ENCODE measurements at places on chromosomes 7 and 10.

DNA sequence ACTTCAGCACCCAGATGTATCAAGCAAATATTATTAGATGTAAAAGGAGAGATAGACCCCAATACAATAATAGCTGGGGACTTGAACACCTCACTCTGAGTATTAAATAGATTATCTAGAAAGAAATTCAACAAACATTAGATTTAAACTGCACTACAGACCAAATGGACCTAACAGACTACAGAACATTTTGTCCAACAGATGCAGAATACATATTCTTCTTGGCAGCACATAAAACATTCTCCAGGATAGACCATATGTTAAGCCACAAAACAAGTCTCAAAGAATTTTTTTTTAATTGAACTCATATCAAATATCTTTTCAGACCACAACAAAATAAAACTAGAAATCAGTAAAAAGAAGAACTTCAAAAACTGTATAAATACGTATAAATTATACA, 130.4 kb downstream of the MTERF1 start:
- no peak for DNase-seq

- DNase-seq = no peak
These were observed 8.9 kb downstream of the EEPD1 start for GRCh38 chr7:36161996-36162395.

DNA sequence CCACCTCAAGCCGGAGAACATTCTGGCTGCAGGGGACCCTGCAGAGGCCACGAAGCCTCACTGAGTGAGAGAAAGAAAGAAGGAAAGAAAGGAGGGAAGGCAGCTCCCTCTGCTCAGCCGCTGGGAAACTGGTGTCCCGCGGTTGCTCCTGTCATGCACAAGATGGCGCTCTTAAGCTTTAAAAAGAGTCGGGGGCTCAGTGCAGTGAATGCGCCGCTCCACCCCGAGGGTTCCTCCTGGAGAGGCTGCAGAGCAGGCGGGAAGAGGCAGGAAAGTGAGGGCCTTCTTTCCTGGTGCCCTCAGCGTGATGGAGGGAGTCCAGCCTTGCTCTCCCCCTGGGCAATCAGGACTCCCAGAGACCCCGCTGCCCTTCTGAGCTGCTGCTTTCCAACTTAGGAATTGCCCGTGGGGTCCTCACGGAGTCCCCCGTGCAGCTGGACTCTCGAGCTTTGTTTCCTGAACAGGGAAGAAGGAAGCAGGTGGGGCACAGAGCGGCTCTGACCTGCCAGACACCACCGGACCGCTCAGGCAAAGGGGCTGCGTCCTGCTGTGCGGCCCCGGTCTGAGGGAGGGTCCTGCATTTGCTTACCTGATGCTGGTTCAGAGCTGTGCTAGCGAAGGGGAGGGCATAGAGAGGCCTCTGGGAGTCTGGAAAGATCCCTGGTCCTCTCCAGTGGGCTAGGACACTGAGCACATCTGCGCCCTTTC, 141.9 kb upstream of the MKI67 start:
- no peak for DNase-seq

- no peak for DNase-seq
These were observed 631.9 kb upstream of the FOXK1 start for GRCh38 chr7:4050126-4050660.

- DNase-seq = no peak
These were observed 6.5 kb upstream of the AP5Z1 start for GRCh38 chr7:4768597-4769569.

DNA sequence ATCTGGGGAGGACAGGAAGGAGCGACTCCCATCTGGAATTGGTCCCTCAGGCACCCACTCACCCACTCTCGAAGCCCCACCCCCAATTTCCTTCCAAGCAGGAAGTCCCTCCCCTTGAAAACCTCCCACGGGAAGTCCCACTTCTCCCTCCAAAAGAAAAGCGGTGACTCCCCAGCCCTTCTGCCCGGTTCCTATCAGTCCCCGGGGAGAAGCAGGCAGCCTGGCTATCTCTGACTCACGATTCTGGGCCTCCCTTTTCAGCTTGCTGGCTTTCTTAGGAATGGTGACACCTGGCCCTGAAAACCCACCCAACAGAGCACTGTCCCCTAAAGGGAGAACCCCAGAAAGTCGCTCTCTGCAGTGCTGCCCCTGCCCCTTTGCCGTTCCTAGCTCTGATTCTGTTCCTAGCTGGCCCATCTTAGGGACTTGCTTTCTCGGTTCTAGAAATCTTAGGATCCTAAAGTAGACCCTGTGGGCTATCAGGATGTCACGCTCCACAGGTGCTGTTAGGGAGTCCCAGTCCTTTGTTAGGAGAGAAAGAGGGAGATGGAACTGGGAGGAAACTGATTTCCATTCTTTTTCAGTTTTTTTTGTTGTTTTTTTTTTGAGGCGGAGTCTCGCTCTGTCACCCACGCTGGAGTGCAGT, 6.0 kb downstream of the TSC22D4 start:
- no peak for DNase-seq

- DNase-seq = no peak
These were observed 68.3 kb downstream of the HYCC1 start for GRCh38 chr7:22945584-22945983.

DNA sequence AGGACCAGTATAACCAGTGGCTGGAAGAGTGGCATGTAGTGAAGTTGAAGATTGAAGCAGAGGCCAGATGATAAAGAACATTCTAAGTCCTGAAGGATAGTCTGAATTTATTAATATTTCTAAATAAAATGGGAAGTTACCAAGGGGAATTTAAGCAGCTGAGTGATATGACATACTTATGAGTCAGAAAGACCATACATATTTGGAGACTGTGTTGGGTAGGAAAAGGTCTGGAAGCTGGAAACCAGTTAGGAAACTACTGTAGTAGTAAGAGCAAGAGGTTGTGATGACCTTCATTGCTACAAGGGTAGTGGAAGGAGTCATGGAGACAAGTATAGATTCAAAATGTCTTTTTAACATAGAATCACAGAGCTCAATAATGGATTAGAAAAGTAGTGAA, 752.3 kb downstream of the SUGCT start:
- no peak for DNase-seq

- DNase-seq = no peak
These were observed 25.4 kb downstream of the SH3PXD2A start for GRCh38 chr10:103829838-103830465.

DNA sequence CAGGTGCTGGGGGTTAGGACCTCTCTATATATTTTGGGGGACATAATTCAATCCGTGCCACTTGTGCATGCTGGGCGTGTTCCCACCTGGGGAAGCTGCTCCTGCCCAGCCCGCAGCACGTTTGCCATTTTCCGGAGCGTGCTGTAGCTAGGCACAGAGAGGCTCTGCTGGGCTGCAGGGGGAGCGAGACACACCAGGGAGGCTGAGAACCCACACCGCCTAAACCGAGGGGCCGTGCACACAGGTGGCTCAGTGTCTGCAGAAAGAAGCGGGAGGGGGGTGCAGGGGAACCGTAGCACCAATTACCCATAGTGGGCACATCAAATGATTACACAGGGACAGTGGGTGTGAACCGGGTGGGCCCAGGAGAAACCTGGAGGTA, 27.0 kb downstream of the PRKAG2 start:
- no peak for DNase-seq

DNA sequence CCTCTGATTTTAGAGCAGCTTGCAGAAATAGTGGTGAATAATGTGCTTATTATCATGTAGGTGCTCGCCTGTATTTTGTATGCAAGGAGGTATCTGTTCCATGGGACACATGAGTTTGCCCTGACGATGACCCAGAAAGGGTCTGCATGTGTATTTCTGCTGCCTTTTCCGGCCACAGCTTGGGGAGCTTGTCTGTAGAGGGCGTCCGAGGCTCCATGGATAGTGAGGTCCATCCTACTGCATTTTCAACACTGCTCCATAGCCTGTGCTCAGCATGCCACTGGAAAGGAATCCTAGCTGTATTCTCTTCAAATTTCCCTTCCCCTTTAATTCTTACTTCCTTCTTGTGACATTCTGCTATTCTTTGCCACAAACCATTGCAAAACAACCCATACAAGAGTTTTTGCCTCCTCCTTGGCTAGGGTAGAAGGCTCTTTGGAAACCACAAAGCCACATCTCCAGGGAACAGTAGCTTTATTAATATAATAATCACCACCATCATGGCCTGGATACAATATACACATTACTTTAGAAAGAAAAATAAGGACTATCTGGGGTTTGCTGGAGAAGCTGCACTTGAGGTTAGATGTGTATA, 127.7 kb downstream of the DYNC1I1 start:
- no peak for DNase-seq

DNA sequence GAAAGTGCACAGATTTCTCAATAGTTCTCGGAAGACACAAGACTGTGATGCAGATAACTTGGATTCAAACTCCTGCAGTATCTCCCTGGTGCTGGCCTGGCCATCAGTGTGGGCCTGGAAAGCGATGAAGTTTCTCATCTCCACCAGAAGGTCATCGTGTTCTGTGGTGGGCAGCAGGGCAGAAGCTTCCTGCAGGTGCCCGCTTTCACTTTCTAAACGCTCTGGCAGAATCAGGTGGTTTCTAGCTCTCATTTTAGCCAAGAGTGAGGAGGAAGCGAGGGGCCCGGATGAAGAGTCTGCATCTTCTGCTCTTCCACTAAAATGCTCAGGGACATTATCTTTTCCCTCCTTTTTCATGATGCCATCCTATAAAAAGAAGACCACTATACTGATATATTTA, 63.0 kb upstream of the DRGX start:
- no peak for DNase-seq

DNA sequence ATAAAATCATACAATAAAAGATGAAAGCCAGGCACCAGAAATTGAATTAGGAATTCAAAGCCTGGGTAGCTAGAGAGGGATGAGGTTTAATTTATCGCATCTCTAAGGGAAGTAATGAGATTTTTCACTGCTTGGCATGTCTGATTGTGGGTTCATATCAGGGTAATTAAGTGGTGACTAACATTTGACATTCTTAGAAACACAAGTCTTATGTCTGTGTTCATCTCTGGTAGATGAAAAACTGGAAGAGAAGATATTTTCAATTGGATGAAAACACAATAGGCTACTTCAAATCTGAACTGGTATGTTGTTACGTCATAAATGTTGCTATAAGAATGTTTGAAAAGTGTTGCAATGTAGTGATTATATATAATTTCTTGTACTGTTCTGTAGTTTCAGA, 36.8 kb upstream of the ARMS2 start:
- no peak for DNase-seq

- no peak for DNase-seq
These were observed 25.5 kb downstream of the SLC18A2 start for GRCh38 chr10:117266400-117266799.

DNA sequence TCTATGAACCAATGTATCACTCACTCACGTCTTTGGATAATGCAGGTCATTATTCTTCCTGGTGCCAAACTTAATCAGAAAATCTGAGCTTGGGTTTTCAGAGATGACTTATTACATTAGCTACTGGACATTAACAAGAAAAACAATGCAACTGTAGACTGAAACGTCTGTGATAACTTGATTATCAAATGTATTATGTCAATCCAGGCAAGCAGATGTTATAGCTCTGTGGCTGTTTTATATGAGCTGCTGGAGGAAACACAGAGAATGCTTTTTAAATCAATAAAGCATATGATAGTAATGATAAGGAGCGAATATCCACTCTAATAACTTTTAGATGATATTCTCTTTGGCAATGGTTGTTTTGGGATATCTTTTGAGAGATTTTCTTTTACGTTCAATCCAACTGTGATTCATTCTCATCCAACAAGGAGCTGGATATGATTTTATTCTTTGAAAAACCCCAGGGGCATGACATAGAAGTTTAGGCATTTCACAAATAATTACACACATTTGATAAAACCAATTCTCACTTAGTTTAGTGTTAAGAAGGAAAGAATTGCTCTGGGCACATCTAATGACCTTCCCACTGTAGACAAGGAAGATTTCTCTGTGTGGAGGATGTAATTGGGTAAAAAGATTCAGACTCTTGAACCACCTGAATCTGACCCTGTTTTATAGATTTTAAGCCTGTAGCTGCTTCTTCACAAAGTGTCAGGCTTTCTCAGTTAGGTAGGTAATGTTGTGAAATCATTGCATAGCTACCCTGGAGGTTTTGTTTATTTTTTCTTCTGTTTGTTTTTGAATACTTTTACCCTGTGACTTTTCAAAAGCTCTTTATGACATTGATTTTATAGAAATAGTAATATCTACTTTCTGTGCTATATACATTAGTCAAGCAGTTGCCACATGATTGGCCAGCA, 1124.7 kb downstream of the DNAJB9 start:
- DNase-seq = no peak

GRCh38 chr10:123790132-123790885, 101.3 kb downstream of the CPXM2 start:
- no peak for DNase-seq
